GM12864 (cell line): ENCODE measurements at places on chromosomes 6 and 20.

- DNase-seq, result no peak
Measured at GRCh38 chr20:50371878-50372769, 138.1 kb upstream of the PTPN1 start.

- peak; percentile 37 for DNase-seq
Measured at GRCh38 chr6:144343701-144344428, 58.7 kb downstream of the UTRN start.

DNA sequence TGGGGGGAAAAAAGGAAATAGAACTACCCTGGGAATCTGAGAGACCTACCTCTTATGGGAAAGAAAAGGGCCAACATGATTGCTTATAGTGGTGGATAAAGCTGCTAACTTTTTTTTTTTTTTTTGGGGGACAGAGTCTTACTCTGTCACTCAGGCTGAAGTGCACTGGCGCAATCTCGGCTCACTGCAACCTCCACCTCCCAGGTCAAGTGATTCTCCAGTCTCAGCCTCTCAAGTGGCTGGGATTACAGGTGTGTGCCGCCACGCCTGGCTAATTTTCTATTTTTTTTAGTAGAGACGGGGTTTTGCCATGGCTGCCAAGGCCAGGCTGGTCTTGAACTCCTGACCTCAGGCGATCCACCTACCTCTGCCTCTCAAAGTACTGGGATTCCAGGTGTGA lies 39.5 kb upstream of the TBC1D22B start:
- DNase-seq, result no peak

DNA sequence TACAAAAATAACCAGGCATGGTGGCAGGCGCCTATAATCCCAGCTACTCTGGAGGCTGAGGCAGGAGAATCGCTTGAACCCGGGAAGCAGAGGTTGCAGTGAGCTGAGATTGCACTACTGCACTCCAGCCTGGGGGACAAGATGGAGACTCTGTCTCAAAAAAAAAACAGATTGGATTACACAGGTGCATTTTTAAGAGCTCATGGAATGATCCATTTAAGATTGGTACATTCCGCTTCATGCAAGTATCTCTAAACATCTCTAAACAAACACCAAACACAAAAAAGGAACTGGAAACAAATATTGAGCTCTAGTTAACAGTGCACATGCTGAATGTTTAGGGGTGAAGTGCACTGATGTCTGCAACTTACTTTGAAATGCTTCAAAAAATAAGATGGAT lies 154.3 kb downstream of the GRM4 start:
- no peak for DNase-seq

DNA sequence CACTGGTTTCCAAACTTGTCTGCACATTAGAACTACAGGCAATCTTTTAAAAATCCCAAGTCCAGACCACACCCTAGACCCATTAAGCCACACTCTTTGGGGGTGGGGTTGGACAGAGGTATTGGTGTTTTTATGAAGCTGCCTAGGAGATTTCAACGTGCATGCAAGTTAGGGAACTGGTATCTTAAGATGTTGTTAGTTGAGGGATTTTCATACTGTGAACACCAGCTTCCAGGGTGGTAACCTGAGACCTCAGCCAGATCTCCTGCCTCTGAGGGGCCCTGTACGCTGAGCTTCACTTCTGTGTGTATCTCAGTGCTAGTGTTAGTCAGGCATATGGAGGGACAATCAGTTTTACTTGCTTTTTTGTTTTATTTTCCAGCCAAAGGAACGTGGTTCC lies 138.0 kb downstream of the UTRN start:
- no peak for DNase-seq

DNA sequence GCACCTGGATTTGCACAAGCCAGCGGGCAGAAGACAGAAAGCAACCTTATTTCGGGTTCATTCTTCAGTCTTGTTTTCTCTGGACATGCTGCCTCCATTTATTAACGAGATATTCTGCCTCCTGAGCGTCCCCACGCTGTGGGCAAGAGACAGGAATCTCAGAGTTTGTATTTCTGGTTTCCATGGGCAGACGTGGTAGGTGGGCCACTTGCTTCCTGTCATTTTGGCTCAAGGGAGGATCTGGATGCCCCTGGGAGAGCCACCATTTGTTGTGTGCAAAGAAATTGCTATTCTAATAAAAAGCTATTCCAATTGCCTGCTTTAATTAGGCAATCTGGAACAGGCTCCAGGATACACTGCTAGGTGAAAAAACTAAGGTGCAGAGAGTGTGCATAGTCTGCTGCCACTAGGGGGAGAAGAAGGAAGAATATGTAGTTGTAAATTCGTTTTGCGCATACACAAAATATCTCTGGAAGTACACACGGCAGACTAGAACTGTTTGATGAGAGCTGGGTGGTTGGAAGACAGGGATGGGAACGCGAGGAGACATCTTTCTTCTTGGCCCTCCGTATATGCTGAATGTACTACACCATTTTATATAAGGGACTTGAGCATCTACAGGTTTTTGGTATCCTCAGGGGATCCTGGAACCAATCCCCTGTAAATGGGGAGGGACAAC lies 30.1 kb upstream of the SLC16A10 start:
- DNase-seq, result peak; percentile 8

GRCh38 chr6:25405442-25405841 lies 126.3 kb downstream of the CARMIL1 start:
- DNase-seq, result no peak

DNA sequence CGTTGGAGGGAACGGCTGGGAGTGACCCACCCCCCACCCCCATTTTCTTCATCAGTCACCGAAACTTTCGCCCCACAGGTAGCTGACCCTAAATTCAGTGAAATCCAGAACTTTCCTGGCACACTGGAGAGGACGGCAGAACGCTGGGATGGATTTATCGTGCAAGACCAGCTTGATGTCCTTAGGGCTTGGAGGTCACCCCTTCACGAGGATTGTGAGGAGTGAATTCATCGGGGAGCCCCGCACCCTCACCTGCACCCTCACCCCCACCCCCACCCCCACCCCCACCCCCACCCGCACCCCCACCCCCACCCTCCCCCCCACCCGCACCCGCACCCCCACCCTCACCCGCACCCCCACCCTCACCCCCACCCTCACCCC lies 13.3 kb upstream of the TCFL5 start:
- no peak for DNase-seq

DNA sequence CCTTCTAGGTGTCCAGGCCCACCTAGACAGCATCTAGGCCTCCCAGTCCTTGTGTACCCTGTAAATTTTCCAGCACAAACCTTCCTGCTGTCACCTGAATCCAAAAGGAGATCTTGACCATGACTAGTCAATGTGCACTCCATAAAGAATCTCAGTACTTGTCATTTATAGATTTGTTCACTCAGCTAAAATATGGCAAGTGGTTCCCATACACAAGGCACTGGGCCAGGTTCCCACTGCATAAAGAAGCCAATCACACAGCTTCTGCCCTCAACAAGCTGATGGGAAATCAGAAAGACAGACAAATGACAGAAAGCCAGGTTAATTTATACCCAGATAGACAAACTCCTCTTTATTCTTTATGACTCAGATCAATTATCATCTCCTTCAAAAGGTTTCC lies 526.8 kb downstream of the CD83 start:
- DNase-seq, result no peak

DNA sequence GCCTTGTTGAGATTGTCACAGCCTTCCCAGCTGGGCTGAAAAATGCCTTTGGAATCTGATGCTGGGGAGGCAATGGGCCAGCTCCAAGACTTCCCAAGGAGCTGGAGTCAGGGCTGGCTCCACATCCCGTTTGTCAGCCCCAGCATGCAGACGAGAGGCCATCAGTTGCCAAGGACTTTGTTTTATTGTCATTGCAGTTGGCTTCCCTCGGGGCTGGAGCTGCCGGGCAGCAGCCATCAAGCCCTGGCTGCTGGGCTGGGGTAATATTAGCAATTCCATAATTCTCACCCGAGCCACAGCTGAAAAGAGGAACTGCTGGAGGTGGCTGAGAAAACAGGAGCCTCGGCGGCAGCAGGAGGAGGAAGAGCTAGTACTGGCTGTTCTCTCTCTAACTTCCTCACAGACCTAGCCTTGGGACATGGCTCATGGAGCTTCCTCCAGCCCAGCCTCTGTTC lies 182.5 kb downstream of the CDC5L start:
- DNase-seq, result no peak

- no peak for DNase-seq
Measured at GRCh38 chr6:1608222-1609040, 1.3 kb upstream of the FOXC1 start.

GRCh38 chr6:34288581-34288980 lies 39.8 kb upstream of the SMIM29 start:
- DNase-seq, result peak; percentile 55

DNA sequence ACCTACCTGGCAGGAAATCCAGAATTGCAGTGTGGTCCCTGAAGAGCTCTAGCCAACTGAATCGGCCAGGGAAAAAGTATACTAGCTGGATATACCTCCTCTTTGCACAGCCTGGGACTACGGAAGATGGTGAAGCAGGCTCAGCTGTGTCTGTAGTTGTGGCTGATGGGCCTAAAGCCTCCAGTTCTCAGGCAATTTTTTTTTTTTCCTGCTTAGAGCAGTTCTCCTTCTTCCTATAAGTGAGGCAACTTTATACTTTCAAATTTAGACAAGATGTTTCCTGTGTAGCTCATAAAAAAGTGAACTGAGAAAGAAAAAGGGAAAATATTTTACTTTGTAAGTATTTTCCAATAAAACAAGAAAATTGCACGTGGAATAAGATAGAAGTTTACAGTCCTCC lies 172.9 kb downstream of the CARMIL1 start:
- DNase-seq, result no peak

- DNase-seq, result no peak
Measured at GRCh38 chr20:38757145-38757775, 9.0 kb downstream of the ACTR5 start.

GRCh38 chr20:61599061-61599531 lies 347.0 kb downstream of the CDH4 start:
- DNase-seq, result no peak

GRCh38 chr20:48203252-48203651 lies 418.0 kb upstream of the SULF2 start:
- no peak for DNase-seq

- DNase-seq, result no peak
Measured at GRCh38 chr6:132063204-132063603, 112.0 kb upstream of the CCN2 start.

DNA sequence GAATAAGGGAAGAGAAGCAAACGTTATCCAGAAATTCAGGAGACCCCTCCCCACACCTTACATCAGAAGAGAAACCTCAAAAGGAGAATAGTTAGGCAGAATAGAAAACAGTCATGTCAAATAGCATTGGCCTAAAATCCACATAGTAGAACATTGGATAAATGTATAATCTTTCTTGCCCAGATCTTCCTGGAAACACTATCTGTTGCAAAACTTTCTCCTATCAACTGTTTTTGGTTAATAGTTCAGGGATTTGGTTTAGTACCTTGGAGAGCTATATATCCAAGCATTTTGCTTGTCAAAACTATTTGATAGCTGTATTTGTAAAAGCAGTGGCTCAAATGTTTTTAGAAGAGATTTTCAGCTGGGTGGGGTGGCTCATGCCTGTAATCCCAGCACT lies 74.3 kb upstream of the PHACTR2 start:
- no peak for DNase-seq

DNA sequence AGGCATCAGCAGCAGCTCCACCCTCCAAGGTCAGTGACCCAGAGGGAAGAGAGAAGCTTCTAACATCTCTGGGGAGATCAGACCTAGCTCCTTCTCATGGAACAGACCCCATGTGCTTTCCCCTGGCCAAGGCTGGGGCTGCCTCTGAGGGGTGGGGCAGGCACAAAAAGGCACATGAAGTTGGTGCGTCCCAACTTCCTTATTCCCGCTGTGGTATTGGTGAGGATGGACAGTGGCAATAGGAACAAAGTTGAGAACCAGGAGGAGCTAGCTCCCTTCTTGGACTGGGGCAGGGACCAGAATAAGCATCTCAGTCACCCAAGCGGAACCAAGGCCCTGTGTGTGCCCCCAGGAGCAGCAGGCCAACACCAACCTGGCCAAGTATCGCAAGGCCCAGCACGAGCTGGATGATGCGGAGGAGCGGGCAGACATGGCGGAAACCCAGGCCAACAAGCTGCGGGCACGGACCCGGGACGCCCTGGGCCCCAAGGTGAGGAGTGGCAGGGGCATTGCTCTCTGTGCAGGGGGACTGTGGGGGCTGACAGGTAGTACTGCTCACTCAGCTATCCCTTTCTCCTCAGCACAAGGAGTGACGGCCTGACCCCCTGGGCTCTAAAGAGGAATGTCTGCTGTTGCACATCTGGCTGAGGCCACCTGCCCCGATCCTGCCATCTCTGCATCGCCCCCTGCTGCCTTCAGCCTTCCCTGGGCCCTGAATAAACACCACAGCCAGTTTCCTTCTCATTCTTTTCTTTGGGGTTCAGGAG lies 46.1 kb downstream of the MYH7B start:
- DNase-seq, result no peak

- peak; percentile 13 for DNase-seq
Measured at GRCh38 chr6:135438907-135439535, 58.5 kb downstream of the AHI1 start.

DNA sequence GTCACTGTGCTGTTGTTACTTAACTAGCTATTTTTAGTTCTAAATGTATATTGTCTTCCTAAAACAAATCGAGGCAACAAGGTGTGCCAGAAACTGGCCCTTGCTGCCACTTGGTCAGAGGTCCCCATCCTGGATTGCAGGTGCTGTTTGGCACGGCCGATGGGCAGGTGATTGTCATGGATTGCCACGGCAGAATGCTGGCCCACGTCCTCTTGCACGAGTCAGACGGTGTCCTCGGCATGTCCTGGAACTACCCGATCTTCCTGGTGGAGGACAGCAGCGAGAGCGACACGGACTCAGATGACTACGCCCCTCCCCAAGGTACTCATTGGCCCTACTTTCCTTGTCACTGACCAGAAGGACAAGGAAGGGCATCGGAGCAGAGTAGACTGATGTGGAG lies 111.0 kb upstream of the TMEM181 start:
- no peak for DNase-seq

GRCh38 chr6:139757784-139758183 lies 383.3 kb upstream of the CITED2 start:
- no peak for DNase-seq

- no peak for DNase-seq
Measured at GRCh38 chr6:119090256-119090655, 11.8 kb upstream of the FAM184A start.

DNA sequence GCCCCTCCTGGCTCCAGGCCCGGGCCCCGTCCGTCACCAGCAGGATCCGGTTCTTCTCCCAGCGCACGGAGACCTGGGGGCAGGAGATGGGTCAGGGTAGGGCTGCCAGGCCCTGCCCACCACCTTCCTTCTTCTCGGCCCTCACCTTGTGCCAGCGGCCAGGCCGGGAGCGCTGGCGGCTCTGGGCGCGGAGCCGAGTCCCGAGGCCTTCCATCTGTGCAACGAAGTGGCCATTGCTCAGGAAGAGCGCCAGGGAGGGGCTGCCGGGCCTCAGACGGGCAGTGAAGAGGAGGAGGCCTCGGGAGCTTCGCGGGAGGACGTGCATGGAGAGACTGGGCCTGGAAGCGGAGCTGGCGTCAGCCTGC lies 7.9 kb downstream of the ADRM1 start:
- DNase-seq, result no peak

- DNase-seq, result no peak
Measured at GRCh38 chr6:6414931-6415330, 94.5 kb upstream of the F13A1 start.
